ENCODE measurements at places on chromosomes 6 and 20.

DNA sequence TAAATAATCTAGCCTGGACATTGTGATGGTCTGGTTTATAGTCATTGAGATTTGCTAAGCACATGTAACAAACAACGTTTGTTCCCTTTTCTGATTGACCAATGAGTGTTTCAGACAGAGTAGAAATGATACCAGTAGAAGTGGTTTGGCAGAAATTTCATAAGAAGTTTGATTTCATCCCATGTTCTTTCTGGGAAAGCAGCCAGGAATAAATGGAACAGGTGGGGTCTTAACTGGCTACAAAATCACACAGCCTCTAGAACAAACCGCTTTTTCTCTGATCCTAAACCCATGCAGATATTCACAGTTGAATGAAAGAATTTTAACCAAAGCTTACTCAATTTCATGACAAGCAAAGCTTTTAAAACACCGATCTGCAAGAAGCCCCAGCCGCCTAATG, 227.5 kb downstream of the UST start:
- no peak for DNase-seq

GRCh38 chr6:50198245-50198644, 148.5 kb upstream of the DEFB112 start:
- DNase-seq, result no peak

DNA sequence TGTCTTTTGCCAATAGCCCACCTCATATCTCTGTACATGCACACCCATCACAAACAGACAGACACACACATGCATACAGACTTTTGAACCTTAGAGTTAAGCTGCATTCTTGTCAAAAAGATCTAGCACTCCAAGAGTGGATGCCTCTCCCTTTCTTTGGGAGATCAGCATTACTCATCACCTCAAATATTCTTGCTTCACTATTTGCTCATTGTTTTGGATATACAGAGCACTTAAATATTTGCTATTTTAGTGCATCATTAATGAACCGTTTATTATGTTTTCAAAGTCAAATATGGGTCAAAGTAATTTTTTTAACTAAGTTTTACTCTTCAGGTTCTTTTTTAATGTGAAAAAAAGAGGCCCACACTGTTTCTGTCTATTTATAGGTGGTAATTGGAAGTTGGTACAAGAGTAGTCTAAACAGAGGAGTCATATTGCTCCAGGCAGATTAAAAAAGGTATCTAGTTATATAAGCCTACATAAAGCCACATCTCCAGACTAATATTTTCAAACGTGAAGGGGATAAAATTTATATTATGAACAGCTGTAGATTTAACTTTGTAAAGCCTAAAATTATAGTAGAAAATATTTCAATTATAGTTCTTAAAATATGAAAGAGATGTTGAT, 102.6 kb downstream of the FLRT3 start:
- DNase-seq, result no peak

DNA sequence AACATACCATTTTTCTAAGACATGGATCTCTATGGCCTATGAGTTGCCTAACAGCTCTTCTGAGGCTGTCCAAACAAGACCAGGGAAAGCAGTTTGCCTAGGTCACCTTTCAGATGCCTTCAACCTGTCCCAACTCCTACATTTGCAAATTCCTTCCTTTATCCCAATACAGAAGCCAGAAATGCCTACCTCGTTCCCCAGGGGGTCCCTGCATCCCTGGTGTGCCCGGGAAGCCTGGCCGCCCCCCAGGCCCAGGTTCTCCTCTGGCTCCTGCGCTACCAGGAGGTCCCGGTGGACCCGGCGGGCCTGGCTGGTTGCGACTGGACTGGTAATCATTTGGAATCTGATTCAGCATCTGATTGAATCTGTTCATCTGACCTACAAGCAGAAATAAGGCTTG, 115.9 kb downstream of the COL12A1 start:
- no peak for DNase-seq

- no peak for DNase-seq
These were observed 99.4 kb downstream of the SLC35B3 start for GRCh38 chr6:8335896-8336295.

DNA sequence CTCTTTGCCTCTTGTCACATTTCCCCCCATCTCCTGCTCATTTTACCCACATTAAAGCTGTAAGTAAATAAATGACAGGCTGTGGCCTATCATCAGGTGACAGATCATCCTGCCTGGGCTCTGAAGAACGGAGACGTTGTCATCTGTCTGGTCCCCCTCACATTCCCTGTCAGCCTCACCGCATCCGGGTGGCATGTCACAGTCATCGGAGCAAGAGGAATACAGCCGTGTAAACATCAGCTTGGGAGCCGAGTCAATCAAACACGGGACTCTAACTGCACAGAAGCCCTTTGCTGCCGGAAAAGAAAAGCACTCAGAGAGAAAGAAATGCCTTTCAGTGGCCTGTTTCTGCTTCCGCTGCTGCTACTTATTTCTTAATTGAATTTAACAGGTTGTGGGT, 371.9 kb upstream of the ID4 start:
- DNase-seq, result no peak

GRCh38 chr6:45253453-45253852, 74.7 kb upstream of the RUNX2 start:
- no peak for DNase-seq

GRCh38 chr6:79250559-79250958, 16.1 kb upstream of the HMGN3 start:
- no peak for DNase-seq

DNA sequence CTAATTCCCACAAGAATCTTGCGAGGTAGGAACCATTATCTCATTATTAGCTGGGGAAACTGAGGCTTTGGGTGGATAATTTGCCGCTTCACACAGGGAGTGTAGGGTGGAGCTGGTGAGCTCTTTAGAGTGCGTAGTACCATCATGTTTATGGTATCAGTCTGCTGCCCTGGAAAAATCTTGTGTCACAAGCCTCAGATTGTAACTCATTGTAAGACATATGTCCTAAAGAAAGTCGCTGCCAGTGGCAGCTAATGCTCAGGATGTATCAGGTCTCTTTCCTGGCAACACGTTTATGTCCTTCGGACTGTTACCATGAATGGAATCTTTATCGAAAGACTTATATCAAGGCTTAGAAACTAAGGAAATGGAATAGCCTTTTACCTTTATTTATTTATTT, 1.9 kb downstream of the ZFAND3 start:
- DNase-seq, result no peak

- no peak for DNase-seq
These were observed 130.6 kb downstream of the PXDC1 start for GRCh38 chr6:3620937-3621336.

DNA sequence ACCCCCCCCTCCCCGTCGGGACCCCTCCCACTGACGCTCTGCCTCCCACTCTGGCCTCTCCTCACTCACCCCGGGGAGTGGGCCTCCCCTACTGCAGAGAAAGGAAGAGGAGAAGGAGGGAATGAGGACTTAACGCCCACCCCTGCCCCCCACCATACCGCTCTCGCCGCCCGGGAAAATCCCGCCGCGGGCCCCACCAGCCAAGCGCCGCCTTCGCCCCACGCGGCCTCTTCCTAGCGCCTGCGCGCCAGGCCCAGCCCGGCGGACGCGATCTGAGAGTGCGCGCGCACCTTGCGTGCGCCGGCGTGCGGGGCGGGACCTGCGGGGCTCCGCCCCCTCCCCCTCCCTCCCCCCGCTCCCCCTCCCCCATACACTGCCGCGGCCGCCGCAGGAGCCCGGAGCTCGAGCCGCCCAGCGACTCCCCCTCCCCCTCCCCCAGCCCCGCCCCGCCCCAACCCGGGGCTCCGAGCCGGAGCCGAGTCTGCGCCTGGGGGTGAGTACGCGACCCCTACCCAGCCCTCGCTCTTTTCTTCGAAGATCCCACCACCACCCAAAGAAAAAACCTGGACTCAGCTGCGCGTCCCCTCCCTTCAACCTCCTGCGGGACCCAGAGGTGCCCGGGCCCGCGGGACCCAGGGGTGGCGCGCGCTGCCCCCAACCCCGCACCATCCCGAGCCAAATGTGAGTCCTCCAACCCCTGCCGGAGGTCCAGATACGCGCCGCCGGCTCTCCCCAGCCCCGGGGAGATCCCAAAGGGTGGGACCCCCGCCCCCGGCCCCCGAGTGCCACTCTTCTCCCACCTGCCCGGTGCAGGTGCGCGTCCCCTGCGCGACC, at the start of the genes MRPL14 and TMEM63B:
Gene MRPL14, minus strand, starts transcription at position 267 of the 834 bp plus-strand sequence. CDS start 10,841 bp downstream, outside the sequence.
Gene TMEM63B, plus strand, starts transcription at position 369 of the 834 bp plus-strand sequence. CDS start 7,031 bp downstream, outside the sequence.
- DNase-seq, result peak; percentile 94
